ENCODE measurements at places on chromosomes 5 and 9.

DNA sequence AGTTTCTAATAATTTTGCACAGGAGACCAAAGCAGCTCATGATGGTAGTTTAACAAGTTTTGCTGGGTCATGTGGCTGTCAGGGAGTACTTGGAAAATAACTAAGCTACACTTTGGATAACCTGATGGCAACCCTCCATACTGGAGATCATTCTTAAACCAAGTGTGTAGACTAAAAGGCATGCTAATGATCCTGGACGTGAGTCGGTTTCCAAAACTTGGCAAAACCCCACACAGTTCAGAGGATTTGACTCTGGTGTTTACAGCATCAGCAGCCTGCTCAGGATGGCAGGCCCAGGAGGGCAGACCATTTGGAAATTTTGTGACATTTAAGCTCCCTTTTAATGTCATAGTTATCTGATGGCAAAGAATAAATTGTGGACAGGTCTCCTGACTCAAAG lies 196.5 kb upstream of the EFNA5 start:
- no peak overlapping the region for H3K27ac ChIP-seq
- DNase-seq, result no peak
- H3K27me3 ChIP-seq, result no peaks in the 10 kb centered on the region
- no peaks in the 10 kb centered on the region for H3K36me3 ChIP-seq
- H3K4me3 ChIP-seq, result no peak overlapping the region
- H3K4me1 ChIP-seq, result no peaks in the 10 kb centered on the region

- peak; percentile 67 for DNase-seq
- H3K27ac ChIP-seq, result peak overlapping the region; percentile 83
- no peaks in the 10 kb centered on the region for H3K27me3 ChIP-seq
These were observed 92.7 kb downstream of the DAB2IP start for GRCh38 chr9:121744002-121744686.

- no peaks in the 10 kb centered on the region for H3K36me3 ChIP-seq
- no peak for DNase-seq
- no peaks in the 10 kb centered on the region for H3K27me3 ChIP-seq
- H3K4me1 ChIP-seq, result no peaks in the 10 kb centered on the region
- no peak overlapping the region for H3K27ac ChIP-seq
- no peak overlapping the region for H3K4me3 ChIP-seq
These were observed 14.1 kb downstream of the TMEM38B start for GRCh38 chr9:105708405-105708804.

DNA sequence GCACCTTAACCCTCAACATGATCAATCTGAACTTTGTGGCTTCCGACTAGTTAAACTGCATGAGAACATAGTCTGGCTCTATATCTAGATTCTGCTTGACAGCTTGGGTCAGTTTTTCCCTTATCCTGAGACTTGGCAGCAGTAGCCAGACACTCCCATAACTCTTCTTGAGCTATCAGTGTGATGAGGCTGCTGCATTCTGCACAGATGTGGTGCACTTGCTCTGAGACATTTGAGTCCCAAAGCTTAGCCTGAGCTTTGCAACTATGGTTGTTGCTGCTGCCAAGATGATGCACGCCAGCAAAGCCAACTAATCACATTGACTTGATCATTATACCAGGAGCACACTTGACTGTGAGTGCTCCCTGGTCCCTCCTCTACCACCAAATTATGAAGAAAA lies 36.2 kb downstream of the MOCS2 start:
- DNase-seq, result no peak
- H3K27me3 ChIP-seq, result no peaks in the 10 kb centered on the region
- no peaks in the 10 kb centered on the region for H3K4me1 ChIP-seq
- no peak overlapping the region for H3K27ac ChIP-seq
- H3K36me3 ChIP-seq, result no peaks in the 10 kb centered on the region

DNA sequence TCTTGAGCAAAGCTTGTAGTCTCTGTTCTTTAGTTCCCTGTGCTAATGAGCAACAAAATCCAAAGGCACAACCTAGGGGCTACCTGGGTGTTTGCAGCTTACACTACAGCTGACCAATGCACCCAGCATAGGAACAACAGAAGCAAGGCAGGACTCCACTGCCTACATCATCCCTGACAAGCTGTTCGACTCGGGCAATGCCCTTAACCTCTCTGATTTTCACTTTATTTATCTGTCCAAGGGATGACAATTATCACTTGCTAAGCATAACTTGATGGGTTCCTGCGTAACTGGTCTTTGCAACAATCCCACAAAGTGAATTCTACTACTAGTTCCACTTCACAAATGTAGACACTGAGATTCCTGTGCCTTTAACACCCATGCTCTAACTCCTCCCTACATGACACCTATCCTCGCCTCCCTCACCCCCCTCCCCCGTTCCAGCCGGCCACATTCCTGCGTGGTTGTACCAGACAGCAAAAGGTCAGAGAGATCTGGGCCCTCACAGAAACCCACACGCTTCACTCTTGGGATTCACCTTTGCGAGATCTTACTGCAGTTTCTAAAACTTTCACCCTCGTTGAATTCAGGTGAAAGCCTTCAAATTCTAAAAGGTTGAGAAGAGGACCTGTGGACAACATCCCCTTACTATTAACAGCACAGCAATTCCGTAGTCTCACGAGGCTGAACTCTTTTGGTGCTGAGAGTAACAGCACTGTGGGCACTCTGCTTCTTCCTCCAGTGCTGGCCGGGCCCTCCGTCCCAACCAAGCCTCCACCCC lies 995 bp downstream of the IPPK start:
- H3K4me1 ChIP-seq, result peaks cover 6% of the 10 kb centered on the region
- peak overlapping the region; percentile 79 for H3K27ac ChIP-seq
- no peak for DNase-seq
- no peaks in the 10 kb centered on the region for H3K36me3 ChIP-seq
- H3K27me3 ChIP-seq, result no peaks in the 10 kb centered on the region

- H3K4me3 ChIP-seq, result no peak overlapping the region
- H3K27me3 ChIP-seq, result no peaks in the 10 kb centered on the region
- H3K27ac ChIP-seq, result peak overlapping the region; percentile 57
- no peaks in the 10 kb centered on the region for H3K4me1 ChIP-seq
- no peaks in the 10 kb centered on the region for H3K36me3 ChIP-seq
These were observed 55.2 kb upstream of the FYB1 start for GRCh38 chr5:39274398-39275085.

DNA sequence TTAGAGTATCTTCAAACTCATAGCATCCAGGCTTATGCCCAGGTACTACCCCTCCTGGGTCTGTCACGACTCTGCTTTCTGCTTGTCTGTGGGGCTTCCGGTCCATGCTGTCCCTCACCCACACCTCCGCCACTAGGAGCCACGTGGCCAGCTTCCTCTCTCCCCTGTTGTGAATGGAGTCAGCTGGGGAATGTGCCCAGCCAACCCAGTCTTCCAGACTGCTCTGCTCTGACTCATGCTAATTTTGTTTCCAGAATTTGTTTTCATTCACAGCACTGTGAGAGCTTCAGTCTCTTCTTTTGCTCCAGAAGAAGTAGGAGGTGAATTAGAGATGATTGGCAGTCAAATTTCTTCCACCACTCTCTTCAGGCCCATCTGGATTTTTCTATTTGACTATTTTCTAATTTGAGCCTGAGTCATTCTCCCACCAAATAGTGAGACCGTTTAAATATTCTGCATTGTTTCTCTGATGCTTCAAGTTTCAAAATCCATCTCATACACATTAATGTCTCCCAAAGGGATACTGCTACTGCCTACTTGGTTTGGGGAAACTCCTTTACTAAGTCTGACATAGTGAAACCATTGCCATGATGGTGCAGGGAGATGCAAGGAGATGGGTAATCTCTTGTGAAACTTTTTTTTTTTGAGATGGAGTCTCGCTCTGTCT lies 424.1 kb upstream of the KIF2A start:
- H3K27me3 ChIP-seq, result no peaks in the 10 kb centered on the region
- H3K4me1 ChIP-seq, result no peaks in the 10 kb centered on the region
- no peaks in the 10 kb centered on the region for H3K36me3 ChIP-seq
- no peak overlapping the region for H3K4me3 ChIP-seq
- no peak overlapping the region for H3K27ac ChIP-seq

DNA sequence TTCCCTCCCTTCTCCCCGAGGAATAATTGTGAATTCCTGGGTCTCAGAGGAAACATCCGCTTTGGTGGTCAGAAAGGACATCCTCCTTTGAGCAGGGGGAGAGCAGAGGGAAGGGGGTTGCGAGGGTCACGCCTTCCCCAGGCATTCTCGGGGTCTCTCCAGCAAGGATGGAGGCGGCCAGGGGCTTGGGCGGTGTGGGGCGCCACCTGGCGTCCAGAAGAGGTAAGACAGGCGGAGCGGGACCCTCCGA lies 129.1 kb downstream of the KCNIP1 start:
- H3K4me3 ChIP-seq, result peak overlapping the region; percentile 19
- DNase-seq, result peak; percentile 67
- H3K27me3 ChIP-seq, result no peaks in the 10 kb centered on the region
- peak overlapping the region; percentile 85 for H3K27ac ChIP-seq
- no peaks in the 10 kb centered on the region for H3K36me3 ChIP-seq
- H3K4me1 ChIP-seq, result peaks cover 9% of the 10 kb centered on the region

- no peak overlapping the region for H3K4me3 ChIP-seq
- no peak overlapping the region for H3K27ac ChIP-seq
- no peak for DNase-seq
- no peaks in the 10 kb centered on the region for H3K27me3 ChIP-seq
- no peaks in the 10 kb centered on the region for H3K36me3 ChIP-seq
These were observed 111.3 kb upstream of the KCNN2 start for GRCh38 chr5:114250536-114250935.
